ENCODE measurements at places on chromosomes 7 and 10.
A peak's percentile ranks its signal among the peaks of the same experiment; 100 is the strongest.

- no peak for DNase-seq
Measured at GRCh38 chr7:4957847-4958476, 1.0 kb downstream of the MMD2 start.

DNA sequence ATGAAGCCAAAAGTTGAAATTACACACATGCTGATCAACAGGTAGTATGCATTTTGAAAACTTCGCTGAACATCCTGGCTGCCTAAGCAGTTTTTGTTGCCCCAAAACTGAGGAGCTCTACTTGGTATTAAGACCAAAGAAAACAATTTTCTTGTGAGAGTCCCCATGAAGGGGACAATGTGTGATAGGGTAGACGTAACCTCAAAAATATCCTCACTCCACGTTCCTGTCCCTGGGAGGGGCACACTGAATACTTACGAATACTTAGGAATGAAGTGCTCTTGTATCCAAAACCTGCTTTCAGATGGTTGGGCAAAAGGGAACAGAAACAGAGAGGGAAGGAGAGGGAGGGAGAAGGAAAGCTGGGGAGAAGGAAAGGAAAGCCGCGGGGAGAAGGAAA, 24.7 kb downstream of the CCDC6 start:
- no peak for DNase-seq

DNA sequence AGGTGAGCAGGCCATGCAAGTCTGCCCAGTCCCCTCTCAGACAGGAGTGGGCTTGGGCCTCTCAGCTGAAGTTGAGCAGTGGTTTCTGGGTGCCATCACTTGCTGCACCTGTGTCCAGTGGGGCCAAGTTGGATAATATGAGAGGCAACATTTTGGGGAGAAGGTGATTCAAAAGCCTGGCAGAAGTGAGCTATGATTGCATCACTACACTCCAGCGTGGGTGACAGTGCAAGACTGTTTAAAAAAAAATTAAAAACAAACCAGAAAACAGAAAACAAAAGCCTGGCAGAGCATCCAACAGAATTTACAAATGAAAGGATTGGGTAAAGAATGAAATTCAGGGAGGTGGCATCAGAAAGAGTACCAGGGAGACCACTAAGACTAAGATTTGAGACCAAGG, 121.5 kb upstream of the LAMB4 start:
- no peak for DNase-seq

- no peak for DNase-seq
Measured at GRCh38 chr10:76784076-76784475, 853.5 kb downstream of the KCNMA1 start.

GRCh38 chr10:97013983-97014382, 171.8 kb downstream of the SLIT1 start:
- DNase-seq, result no peak

DNA sequence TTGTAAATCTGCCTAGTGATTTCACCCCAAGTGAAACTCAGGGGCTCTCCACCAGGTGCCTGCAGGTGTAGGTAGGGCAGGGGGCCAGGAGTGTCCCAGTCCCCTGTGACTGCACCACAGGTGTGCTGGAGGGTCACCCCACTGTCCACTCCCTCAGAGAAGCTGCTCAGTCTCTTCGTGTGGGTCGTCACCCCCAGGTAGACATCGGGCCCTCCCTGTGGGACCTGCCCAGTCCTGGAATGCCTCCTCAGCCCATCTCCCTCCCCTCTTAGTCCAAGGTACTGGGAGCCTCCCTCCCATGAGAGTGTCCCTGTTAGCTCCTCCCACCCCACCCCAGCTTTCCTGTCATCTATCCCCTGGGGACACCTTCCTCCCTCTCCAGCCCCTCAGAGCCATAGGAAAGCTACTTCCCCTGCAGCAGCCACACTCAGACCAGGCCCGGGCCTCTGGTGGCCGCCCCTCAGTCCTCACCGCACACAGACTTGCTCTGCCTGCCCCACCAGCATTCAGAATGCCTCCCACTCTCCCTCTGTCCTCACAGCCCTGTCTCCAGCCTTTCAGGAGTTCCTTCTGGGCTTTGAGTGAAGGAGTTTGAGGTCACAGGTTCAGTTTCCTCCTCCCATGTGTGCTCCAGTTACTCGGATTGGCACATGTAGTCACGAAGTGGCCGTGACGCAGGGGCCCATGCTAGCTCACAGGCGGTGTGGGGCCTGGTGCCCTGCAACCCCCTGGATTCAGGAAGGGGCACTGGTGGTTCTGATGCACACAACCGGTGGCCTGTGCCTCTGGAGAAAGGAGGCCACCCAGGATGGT, 5.1 kb downstream of the ALOX5 start:
- no peak for DNase-seq

GRCh38 chr7:115721293-115722217, 309.0 kb downstream of the TFEC start:
- DNase-seq, result no peak

DNA sequence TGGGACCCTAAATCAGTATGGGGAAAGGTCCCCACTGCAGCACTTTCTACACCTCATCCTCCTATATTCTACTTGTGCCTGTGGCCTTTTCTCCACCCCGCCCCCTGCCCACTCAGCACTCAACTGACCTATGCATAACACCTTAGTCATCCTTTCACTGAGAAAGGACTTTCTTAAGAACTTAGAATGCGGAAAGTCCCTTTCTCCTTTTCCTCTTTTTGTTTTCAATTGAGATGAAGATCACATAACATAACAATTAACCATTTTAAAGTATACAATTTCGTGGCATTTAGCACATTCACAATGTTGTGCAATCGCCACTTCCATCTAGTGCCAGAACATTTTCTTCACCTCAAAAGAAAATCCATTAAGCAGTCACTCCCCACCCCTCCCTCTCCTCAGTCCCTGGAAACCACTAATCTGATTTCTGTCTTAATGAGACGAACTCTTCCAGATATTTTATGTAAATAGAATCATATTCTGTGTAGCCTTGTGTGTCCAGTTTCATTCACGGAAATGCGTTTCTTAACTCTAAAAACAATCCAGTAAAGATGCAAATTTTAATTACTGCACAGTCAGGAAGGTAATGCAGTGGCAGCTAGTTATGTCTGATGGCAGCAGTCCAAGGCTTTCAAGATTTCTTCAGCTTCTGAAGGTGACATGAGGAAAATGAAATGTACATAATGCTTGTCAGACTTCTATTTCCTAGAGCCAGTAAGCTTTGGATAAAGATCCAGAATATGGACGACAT, 41.7 kb downstream of the FAS start:
- DNase-seq, result peak; percentile 56

DNA sequence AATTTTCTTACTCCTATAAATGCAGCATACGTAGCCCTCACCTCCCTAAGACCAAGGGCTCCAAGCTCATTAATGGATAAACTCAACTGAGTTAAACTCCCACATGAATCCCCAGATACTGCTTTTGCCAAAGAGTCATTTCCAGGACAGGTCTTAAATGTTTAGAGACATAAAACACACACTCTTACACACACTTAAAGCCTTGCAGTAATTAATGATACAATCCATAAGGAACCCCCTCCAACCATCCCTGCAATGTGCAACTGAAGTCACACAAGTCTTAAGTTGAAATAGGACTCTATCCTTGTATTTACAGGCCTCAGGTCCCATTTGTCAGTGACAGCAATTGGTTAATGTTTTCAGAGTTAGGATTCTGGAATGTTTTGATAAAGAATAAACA, 194.1 kb downstream of the FANK1 start:
- DNase-seq, result no peak

- peak; percentile 22 for DNase-seq
Measured at GRCh38 chr7:78176171-78176570, 377.6 kb downstream of the PHTF2 start.

GRCh38 chr10:124992462-124993344, 50.8 kb downstream of the ZRANB1 start:
- peak; percentile 69 for DNase-seq

- DNase-seq, result no peak
Measured at GRCh38 chr10:95408148-95408960, 117.6 kb upstream of the PDLIM1 start.

GRCh38 chr7:110856704-110857103, 234.2 kb upstream of the LRRN3 start:
- DNase-seq, result no peak

Measured in fibroblast of skin of scalp (primary cell).